ENCODE measurements at places on chromosomes 12 and 14. TPM values are rescaled to one million over a fixed set of nuclear protein-coding genes. Genes with fewer than 3 reads are reported as not detected.

The NRIP2 gene
- total RNA-seq: 11.8 TPM

The PLEK2 gene
- 4.1 TPM for total RNA-seq

DNA sequence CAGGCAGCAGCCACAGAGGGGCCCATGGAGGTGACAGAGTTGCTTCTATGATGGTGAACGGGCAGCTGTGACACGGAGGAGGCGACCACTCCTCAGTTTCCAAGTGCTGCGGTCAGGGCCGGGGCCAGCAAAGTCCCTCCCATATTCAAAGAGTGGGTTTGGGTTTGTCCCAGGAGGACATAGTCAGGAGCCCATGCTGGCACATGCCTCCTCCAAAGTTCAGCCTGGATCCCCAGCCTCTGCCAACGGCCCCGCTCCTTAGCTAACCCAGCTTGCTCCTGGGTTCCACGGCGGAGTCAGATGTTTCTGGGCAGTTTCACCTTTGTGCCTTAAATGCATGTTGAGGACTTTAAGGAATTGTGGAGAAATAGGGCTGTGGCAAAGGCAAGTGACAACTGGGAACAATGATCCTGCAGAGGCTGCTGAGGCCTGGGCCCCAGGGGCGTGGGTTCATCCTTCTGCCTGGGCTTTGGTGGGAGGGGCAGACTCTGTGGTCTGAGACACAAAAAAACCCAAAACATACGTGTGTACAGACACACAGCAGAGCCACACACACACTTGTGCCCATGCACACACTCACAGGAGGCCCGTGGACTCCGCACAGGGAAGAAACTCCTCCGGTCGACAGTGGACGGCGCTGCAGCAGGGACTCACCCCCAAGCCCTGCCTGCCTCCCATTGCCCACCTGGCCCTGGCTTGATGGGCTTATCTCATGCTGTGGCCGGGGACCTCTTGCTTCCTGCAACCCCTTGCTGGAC lies 399.4 kb downstream of the TMEM121 start:
- DNase-seq: no peak

GRCh38 chr12:10339053-10339840 lies 31.6 kb downstream of the KLRD1 start:
- DNase-seq: no peak

GRCh38 chr12:106625976-106626375 lies 43.2 kb downstream of the RFX4 start:
- no peak for DNase-seq

DNA sequence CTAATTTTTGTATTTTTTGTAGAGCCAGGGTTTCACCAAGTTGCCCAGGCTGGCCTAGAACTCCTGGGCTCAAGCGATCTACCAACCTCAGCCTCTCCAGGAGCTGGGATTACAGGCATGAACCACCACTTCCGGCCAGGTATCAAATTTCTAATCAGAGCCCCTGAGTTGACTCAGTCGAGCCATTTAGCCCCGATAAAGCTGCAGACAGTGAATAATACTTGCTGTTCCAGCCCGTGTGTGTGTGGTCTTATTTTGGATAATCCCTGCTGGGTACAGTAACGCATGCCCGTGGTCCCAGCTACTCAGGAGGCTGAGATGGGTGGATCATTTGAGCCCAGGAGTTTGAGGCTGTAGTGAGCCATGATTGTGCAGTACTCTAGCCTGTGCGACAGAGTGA lies 57.0 kb downstream of the TEAD4 start:
- DNase-seq: no peak

- DNase-seq: no peak
These were observed 18.8 kb upstream of the PRICKLE1 start for GRCh38 chr12:42608196-42608825.
